Posterior vena cava (tissue), 2 donors: ENCODE measurements at places on chromosomes 11 and 22. TPM values are rescaled to one million over a fixed set of nuclear protein-coding genes. Genes with fewer than 3 reads are reported as not detected.
A peak's percentile ranks its signal among the peaks of the same experiment; 100 is the strongest.

The PLAAT4 gene
- 19.3 TPM for total RNA-seq

DNA sequence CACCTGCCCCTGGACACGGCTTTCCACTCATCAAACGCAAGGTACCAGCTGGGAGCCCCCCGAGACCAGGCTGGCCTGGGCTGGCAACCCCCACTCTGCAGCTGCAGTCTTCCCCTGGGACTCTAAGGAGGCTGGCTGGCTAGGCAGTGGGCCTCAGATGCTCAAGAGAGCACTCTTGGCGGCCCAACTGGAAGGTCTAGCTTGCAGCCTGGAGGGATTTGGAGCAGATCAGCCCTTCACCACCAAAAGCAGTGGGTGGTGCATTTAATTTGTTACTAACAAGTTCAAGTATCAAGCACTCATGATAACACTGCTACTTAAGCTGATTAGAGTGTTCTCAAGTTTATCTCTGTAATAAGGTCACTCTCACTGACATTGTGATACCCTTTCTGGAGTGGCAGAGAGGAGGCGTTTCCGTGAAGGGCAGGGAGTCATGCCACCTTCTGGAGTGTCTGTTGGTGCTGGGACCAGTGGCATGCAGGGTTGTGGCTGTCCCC, 21.5 kb downstream of the C22orf23 start:
- no peak for DNase-seq

GRCh38 chr11:35742707-35743454, 80.3 kb downstream of the TRIM44 start:
- DNase-seq: no peak

The BAIAP2L2 gene
- 0.24 TPM for total RNA-seq

- DNase-seq: no peak
These were observed 1.3 kb upstream of the NPTXR start for GRCh38 chr22:38845004-38845740.

The MFRP gene
- not detected for total RNA-seq

DNA sequence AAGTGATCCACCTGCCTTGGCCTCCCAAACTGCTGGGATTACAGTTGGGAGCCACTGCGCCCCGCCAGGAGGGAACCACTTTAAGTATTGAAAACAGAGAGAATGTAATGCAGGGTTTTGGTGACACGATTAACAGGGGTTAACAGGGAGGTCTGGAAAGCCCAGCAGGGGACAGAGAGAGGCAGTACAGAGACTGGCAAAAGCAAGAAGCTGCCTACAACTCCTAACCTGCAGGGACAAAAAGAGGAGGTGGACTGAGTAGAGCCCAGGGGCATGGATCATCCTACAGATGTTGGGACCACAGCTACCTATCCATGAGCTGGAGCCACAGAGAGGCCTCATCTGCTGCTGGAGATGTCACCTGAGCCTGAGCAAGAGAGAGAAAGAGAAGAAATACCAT, 1.7 kb upstream of the SPINDOC start:
- DNase-seq: no peak

DNA sequence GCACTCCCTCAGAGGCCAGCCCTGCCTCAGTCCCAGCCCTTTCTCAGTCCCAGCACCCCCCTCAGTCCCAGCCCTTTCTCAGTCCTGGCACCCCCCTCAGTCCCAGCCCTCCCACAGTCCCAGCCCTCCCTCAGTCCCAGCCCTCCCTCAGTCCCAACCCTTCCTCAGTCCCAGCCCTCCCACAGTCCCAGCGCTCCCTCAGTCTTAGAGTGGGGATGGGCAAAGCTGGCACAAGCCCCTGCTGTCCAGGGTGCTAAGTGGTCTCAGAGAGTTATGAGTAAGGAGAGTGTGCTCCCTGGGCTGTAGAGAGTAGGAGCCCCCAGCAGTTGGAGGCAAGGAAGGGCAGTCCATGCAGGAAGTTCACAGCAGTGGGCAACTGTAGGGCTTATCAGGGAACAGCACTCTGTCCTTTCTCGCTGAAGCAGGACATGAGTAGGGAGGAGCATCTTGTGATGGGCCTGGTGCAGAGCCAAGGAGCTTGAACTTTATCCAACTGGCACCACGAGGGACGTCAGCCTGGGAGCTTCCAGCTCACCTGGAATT, 51.4 kb upstream of the CRYBB3 start:
- peak; percentile 70 for DNase-seq

- peak; percentile 75 for DNase-seq
These were observed 13.8 kb upstream of the RBM4B start for GRCh38 chr11:66691311-66691980.

DNA sequence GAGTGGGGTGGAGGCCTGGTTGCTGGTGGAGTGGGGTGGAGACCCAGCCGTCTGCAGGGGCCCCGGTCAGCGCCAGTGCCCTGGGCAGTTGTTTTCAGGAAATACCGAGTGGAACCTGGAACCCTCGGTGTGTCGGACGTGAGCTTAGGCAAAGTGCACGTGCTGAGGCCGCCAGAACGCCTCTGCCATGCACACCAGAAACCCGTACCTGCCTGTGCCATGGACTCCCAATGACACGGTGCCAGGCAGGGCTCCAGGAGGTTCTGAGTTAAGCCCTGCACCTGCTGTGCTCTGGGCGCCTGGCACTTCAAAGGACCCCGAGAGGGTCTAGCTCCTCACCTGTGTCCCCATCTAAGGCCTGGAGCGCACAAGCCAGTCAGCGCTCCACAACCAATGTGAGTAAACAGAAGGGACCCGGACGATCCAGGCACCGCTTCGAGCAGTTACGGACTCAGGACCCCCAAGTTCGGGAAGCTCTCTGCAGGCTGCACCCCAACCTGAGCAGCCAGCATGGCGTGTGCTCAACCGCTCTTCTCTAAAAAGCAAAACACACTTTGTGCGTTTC, 12.3 kb downstream of the TOLLIP start:
- peak; percentile 71 for DNase-seq

DNA sequence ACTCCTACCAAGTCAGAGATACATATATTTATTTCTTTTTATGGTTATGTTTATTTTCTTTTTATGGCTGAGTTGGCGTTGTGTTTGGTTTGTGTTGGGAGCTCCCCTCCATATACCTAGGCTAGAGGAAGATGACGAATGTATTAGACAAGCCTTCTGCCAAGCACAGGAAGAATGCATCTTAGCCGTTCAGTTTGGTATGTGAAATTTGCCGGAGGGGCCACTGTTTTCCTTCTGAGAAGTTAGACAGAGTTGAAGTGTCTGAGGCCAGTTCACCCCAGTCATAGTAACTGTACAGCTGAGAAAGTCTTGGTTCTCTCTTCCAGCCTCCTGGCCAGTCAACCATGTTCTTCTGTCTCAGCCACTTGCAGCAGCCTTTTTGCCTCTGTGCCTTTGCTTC, 29.8 kb downstream of the TEAD1 start:
- DNase-seq: no peak

GRCh38 chr11:92941676-92942571, 27.5 kb upstream of the MTNR1B start:
- no peak for DNase-seq

The PARVA gene
- total RNA-seq: 172 TPM

DNA sequence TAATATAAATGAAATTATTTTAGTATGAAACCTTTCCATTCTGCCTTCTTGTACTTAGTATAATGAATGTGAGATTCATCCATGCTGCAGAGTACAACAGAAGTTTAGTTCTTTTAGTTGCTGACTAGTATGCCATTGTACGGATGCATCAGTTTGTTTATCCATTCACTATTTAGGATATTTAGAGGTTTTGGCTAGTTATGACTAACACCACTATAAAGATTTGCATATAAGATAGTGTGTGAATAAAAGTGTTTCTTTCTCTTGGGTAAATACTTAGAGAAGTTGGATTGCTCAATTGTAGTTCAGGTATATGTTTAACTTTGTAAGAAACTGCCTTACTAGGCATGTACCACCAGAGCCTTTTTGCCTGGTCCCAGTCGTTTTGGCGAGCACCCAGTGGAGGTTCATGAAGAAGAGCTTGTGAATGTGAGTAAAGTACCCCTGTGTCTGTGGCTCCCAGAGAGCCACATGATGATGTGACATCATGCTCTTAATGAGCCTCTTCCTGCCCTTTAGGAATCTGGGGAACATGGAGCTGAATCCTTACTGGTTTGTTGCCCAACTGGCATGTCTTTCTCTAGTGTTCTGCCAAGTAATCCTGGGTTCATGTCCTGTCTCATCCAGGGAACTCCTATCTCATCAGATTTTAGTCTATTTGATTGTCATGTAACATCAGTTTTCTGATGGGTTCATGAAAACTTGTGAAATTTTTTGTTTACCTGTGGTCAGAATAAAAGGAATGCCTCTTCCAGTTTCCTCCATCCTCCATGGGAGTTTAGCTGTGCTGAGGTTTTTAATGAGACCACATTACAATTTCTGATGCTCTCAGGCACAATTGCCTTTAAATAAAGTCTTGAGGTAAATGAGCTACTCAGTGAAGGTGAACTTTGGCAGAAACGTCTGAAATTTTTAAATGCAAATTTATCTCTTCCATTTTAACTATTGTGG, 234.8 kb downstream of the CASP12 start:
- DNase-seq: no peak

The MPZL2 gene
- 53.3 TPM for total RNA-seq

The MPPED2 gene
- total RNA-seq: 5.5 TPM

- DNase-seq: no peak
These were observed 141.1 kb downstream of the RCN1 start for GRCh38 chr11:32231909-32232493.

The PRSS23 gene
- 208 TPM for total RNA-seq

DNA sequence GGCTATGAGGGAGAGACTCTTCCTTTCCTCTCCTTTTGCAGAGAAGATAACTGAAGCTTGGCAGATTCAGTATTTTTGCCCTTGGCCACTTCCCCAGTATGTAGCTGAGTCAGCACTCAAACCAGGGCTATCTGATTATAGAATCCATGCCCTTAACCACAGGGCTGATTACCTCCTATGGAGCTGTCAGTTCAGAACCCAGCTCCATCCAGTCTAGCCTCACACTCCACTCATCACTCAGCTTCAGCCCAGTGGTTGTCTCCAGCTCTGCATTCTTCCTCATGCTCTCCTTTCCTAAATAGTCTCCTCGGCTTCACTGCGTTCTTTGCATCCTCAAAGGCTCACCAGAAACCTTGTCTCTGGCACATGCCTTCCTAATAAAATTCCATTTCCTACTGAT, 151.6 kb upstream of the BLID start:
- DNase-seq: no peak

The BTBD18 gene
- not detected for total RNA-seq

The BIK gene
- not detected for total RNA-seq

The C11orf86 gene
- not detected for total RNA-seq

GRCh38 chr11:77175869-77176539, 48.0 kb downstream of the MYO7A start:
- peak; percentile 87 for DNase-seq

The PTPN5 gene
- total RNA-seq: 2.7 TPM
